Osteocyte (in vitro differentiated cells): ENCODE measurements at places on chromosomes 1 and 21. TPM values are rescaled to one million over a fixed set of nuclear protein-coding genes. Genes with fewer than 3 reads are reported as not detected.

DNA sequence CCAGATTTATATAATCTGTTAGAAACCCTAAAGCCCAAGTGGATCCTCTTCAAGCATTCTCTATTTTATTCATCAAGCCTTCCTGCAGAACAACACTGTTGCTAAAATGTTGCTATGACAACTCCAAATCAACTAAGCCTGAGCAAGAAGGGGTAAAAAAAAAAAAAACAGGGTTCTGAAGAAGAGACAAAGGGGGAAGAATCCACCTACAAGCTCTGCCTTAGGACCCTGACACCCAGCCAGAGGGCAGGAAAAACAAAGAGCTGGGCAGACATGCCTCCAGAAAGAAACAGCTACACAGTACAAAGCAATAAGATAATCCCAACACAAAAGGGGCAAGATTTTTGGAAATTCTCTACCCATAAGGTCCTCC, 1.3 kb downstream of the USF1 start:
- peaks cover 14% of the 10 kb centered on the region for H3K4me1 ChIP-seq
- H3K27ac ChIP-seq = peak overlapping the region; percentile 100
- H3K4me3 ChIP-seq = peak overlapping the region; percentile 93
- H3K36me3 ChIP-seq = peaks cover 21% of the 10 kb centered on the region
- H3K27me3 ChIP-seq = no peaks in the 10 kb centered on the region

- no peak overlapping the region for H3K4me3 ChIP-seq
- H3K36me3 ChIP-seq = no peaks in the 10 kb centered on the region
- peak; percentile 88 for DNase-seq
- peaks cover 49% of the 10 kb centered on the region for H3K4me1 ChIP-seq
- H3K27me3 ChIP-seq = no peaks in the 10 kb centered on the region
- H3K27ac ChIP-seq = peak overlapping the region; percentile 89
Observed at GRCh38 chr1:58773406-58773840, 10.4 kb downstream of the JUN start.

- no peak overlapping the region for H3K27ac ChIP-seq
- peaks cover 13% of the 10 kb centered on the region for H3K4me1 ChIP-seq
- no peaks in the 10 kb centered on the region for H3K27me3 ChIP-seq
- H3K36me3 ChIP-seq = no peaks in the 10 kb centered on the region
- H3K4me3 ChIP-seq = no peak overlapping the region
Observed at GRCh38 chr1:190908246-190908645, 430.6 kb upstream of the BRINP3 start.

GRCh38 chr1:28087614-28088167, 719 bp downstream of the EYA3 start:
- H3K4me1 ChIP-seq = peaks cover 22% of the 10 kb centered on the region
- H3K27ac ChIP-seq = peak overlapping the region; percentile 96
- no peak for DNase-seq
- peaks cover 3% of the 10 kb centered on the region for H3K27me3 ChIP-seq
- no peaks in the 10 kb centered on the region for H3K36me3 ChIP-seq

DNA sequence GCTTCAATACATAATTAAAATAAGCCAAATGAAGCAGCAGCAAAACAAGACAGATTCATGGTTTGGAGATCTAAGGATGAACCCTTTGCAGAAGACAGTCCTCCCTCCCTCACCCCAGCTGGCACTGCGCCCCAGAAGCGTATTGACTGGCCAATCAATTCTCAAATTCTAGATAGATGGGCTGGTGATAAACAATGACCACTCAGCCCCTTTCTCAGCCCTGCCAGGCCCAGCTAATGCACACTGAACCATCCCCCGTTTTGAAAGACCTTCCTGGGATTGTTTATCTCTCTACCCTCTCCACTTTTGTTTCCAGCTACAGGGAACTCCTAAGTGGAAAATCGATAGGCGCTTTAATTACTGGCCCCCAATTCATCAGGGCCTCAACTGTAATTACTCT, 29.0 kb downstream of the TNR start:
- no peak overlapping the region for H3K4me3 ChIP-seq
- no peak overlapping the region for H3K27ac ChIP-seq
- H3K4me1 ChIP-seq = no peaks in the 10 kb centered on the region

DNA sequence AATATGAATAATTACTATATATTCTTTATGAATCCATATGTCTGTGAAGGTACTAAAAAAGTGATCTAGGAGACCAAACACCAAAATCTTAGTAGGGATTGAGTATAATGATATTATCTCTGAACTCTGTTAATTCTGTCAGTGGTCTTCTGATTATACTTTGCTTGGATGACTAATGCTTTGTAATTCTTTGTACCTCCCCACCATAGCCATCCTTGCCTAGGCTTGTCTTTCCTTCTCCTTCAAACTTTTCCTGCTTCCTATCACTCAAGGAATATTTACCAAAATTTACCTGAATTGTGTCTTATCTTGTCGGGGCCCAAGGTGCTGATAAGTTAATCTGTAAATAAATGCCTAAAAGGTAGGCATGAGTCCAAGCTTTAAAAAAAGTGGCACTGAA, 845 bp upstream of the RGS5 start:
- no peak for DNase-seq
- peaks cover 47% of the 10 kb centered on the region for H3K4me1 ChIP-seq
- peak overlapping the region; percentile 67 for H3K27ac ChIP-seq
- H3K36me3 ChIP-seq = no peaks in the 10 kb centered on the region
- H3K27me3 ChIP-seq = no peaks in the 10 kb centered on the region

- no peak for DNase-seq
- H3K4me3 ChIP-seq = no peak overlapping the region
- no peaks in the 10 kb centered on the region for H3K4me1 ChIP-seq
- H3K27me3 ChIP-seq = peaks cover 2% of the 10 kb centered on the region
- H3K27ac ChIP-seq = no peak overlapping the region
Observed at GRCh38 chr1:171805395-171806115, 24.1 kb downstream of the METTL13 start.

GRCh38 chr1:88608139-88608943, 75.7 kb upstream of the PKN2 start:
- peaks cover 4% of the 10 kb centered on the region for H3K4me1 ChIP-seq
- no peak overlapping the region for H3K4me3 ChIP-seq
- no peak overlapping the region for H3K27ac ChIP-seq
- DNase-seq = no peak

- no peaks in the 10 kb centered on the region for H3K36me3 ChIP-seq
- no peak overlapping the region for H3K4me3 ChIP-seq
- DNase-seq = no peak
- no peak overlapping the region for H3K27ac ChIP-seq
Observed at GRCh38 chr1:26602378-26602959, 72.9 kb downstream of the RPS6KA1 start.

- H3K27ac ChIP-seq = no peak overlapping the region
- peaks cover 4% of the 10 kb centered on the region for H3K4me1 ChIP-seq
- no peaks in the 10 kb centered on the region for H3K36me3 ChIP-seq
Observed at GRCh38 chr1:9670085-9670484, 18.6 kb downstream of the PIK3CD start.

GRCh38 chr1:69191335-69191734, 376.4 kb upstream of the LRRC7 start:
- DNase-seq = no peak
- no peaks in the 10 kb centered on the region for H3K36me3 ChIP-seq
- peaks cover 9% of the 10 kb centered on the region for H3K27me3 ChIP-seq
- no peak overlapping the region for H3K27ac ChIP-seq
- H3K4me1 ChIP-seq = no peaks in the 10 kb centered on the region

GRCh38 chr1:238465449-238465848, 574.7 kb upstream of the ZP4 start:
- peaks cover 8% of the 10 kb centered on the region for H3K36me3 ChIP-seq
- H3K27ac ChIP-seq = peak overlapping the region; percentile 92
- no peak for DNase-seq

- no peak for DNase-seq
- no peak overlapping the region for H3K4me3 ChIP-seq
- H3K4me1 ChIP-seq = no peaks in the 10 kb centered on the region
- H3K36me3 ChIP-seq = no peaks in the 10 kb centered on the region
- H3K27ac ChIP-seq = no peak overlapping the region
- H3K27me3 ChIP-seq = peaks cover 17% of the 10 kb centered on the region
Observed at GRCh38 chr1:47215713-47216112, 16.3 kb downstream of the TAL1 start.

- no peak overlapping the region for H3K4me3 ChIP-seq
- H3K27me3 ChIP-seq = no peaks in the 10 kb centered on the region
- DNase-seq = no peak
- no peaks in the 10 kb centered on the region for H3K4me1 ChIP-seq
- no peaks in the 10 kb centered on the region for H3K36me3 ChIP-seq
Observed at GRCh38 chr1:190011585-190011984, 466.1 kb downstream of the BRINP3 start.

OR2L13 gene
- not detected in 2 replicates for total RNA-seq

SLC35F3 gene
- not detected in 2 replicates for total RNA-seq

CTSK gene
- 51.6 and 53.6 TPM in 2 replicates for total RNA-seq

IFNLR1 gene
- 0.16 TPM in 1 of 2 replicates, not detected in the other for total RNA-seq

TGFB2 gene
- 175 and 184 TPM in 2 replicates for total RNA-seq

ATP6V0B gene
- total RNA-seq = 128 and 130 TPM in 2 replicates

DIO1 gene
- not detected in 2 replicates for total RNA-seq

FMO2 gene
- 0.24 and 0.94 TPM in 2 replicates for total RNA-seq

BRDT gene
- not detected in 2 replicates for total RNA-seq
